ENCODE measurements at places on chromosomes 7 and 10.

DNA sequence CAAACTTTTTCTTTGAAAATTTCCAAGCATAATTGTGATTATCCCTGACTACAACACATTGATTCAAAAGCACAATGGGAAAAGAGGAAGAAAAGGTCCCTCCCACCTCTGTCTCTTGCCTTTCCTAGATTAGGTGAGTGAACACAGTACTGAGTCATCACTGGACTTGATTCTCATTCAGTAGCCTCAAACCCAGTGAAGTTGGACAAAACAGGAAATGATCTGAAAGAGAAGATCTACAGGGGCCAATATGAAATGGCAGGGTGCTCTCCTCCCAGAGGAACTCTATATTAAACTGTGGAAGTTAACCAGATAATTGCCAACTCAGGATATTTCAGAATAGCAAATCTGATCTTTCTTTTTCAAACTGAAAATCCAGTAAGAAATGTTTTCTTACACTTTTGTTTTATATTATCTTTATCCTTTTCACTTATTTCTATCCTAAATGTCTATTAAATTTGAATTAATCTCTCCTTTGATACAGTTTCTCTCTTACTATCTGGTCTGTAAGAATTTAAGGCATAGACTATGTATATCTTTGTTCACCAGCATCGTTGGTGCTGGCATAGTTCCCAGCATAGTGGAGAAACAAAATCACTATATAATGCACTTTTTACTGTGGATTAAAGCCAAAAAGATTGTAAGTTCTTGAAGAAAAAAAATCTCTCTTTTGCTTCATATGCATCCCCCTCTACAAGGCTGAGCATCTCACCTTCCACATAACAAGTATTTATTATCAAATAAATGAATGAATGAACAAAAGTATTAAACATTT is 41.4 kb upstream of the IKZF1 start:
- no peak for DNase-seq

- no peak for DNase-seq
Measured at GRCh38 chr10:96964131-96964530, 132.0 kb downstream of the LCOR start.

DNA sequence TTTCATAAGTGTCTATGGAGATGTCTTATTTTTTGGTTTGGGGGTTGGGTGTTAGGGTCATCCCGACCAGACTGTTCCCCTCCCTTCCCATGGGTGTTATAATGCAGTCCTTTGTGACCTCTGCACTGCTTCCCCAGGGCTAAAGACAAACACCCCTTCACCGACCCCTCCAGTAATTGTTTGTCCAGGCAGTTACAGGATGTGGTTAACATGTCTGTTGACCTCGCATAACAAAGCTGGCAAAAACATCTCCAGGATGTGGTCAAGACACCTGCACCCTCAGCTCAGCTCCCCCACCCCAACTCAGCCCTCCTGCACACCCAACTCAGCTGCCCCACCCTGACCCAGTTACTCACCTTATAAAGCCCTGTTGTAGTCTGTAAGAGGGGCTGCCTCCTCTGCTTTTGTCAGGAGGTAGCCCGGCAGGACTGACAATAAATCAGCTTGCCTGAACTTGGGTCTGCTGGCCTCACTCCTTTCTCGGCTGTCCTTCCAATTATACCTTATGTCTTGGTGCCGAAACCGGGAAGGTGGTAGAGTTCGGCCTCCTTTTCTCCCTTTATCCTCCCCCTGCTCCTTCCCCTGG is 102.2 kb downstream of the ZNF92 start:
- no peak for DNase-seq

GRCh38 chr7:47887016-47887640 is 61.1 kb downstream of the PKD1L1 start:
- DNase-seq: no peak

GRCh38 chr10:133241501-133242205 is 4.0 kb downstream of the VENTX start:
- DNase-seq: no peak

DNA sequence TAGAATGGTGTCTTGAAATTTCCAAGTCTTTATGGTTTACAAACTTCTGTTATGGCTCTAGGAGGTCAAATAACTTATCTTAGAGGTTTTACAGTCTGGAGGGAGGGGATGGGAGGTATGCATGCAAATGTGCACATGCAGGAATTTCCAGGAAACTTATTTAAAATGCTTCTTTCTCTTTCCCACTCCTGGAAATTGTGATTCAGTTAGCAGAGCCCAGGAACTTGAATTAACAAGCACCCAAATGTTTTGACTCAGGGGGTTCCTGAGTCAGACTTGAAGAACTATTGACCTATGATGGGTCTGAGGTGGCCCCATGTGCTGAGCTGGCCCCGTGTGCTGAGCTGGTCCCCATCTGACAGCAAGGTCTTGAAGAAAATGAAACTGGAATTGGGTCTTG is 669.4 kb downstream of the INHBA start:
- DNase-seq: no peak

DNA sequence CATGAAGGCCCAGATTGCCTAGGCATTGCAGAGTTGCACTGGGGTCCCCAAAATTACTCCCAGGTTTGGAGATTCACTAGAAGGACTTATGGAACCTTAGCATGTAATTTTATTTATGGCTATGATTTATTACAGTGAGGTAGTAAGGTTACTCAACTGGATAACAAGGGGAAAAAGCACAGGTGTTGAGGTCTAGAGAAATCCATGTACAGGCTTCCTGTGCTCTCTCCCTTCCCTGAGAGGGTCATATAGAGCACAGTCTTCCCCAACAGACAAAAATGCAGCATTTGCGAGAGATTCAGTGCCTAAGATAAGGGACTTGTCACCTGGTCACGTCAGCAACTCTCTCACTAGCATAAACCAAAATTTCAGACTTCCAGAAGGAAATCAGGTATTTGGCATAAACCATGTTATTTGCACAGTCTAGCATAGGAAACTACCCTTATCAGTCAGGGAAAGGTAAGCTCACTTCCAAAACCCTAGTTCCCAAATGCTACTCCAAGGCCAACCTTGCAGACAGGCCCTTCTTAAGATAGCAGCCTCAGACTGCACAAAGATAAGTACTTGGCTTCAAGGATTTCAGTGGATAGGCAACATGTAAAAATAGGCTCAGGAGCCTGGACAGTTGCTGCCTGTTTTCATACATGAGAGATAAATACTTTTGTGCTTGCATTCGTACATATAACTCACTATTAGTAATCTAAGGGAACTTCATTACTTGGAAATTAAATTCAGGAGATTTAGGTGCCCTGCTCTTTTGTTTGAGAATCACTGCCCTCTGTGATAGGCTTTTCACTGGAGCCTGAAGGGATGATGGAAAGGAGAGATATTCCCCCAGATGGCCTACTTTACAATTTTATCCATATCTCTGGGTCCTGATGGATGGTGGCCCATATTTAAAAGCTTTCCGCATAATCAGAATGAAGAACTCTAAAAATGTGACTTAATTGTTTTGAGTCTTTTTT is 378.4 kb upstream of the LRGUK start:
- DNase-seq: no peak

- DNase-seq: no peak
Measured at GRCh38 chr10:88899886-88900285, 19.8 kb downstream of the STAMBPL1 start.

DNA sequence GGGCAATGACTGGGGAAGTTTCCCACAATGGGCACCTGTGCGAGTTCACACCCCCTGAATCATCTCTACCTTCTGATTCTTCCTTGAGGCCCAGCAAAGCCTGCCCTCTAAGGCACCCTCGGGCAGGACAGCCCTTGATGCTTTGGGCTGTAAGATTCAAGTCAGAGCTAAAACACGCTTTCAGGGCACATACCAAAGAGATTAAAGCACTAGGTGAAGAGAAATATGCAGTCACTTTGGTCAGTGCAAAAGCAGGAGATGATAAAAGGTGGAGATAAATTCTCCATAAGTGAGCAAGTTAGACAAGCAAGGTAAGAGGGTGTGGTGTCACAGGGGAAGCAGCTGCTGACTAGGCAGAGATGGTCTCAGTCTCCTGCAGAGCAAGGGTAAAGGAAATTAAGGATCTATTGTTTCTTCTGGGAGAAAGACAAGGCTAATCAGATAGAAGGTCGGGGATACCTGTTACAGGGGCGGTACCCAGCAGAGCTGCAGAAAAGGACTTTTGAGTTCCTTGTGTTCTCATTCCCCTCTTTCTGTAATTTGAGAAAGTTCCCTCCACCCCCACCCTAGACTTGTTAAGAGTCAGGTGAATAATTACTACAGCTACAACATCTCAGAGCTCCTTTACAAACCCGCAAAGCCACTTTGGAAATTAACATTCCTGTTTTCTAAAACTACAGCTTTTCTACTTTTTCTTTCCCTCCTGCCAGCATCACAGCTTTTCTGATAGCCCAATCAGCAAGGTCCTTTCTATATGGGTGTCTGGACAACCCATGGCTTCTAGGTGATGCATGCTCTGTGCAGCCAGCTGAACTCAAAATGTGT is 26.4 kb downstream of the PDLIM1 start:
- no peak for DNase-seq

GRCh38 chr7:139118234-139118804 is 8.8 kb upstream of the ZC3HAV1 start:
- no peak for DNase-seq

- DNase-seq: no peak
Measured at GRCh38 chr7:146136357-146136875, 19.8 kb downstream of the CNTNAP2 start.

DNA sequence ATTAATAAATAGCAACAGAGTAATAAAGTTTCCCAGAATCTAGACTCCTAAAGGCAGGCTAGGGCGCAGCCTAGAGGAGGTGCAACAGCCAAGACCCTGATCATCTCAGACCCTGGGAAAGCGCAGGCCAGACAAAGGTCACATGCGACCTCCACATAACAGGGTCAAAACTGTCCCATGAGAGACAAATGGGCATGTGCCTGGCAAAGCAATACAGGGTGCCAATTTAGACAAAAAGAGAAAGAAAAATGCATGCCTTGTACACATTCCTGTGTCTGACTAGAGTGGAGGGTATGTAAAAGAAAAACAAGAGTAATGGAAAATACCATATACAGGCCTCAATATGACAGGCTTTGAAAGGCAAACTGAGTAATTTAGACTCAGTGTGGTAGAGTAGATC is 22.2 kb downstream of the MPP7 start:
- no peak for DNase-seq

DNA sequence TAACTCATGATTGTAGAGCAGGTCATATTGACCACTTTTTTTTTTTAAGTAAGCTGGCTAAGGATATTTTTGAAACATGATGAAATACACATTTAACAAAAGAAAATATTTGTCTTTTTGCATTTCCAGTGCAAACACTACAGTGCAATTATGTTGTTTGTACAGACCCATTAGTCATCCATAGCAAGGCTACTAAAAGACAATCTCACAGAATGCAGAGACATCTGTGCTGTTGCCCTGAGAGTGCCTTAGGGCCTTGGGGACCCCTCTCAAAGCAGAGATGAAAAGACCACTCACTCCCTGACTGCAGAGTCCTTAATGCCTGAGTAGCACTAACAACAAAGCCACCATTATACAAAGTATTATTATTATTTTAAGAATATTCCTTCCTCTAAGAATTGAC is 104.5 kb downstream of the NRCAM start:
- no peak for DNase-seq

DNA sequence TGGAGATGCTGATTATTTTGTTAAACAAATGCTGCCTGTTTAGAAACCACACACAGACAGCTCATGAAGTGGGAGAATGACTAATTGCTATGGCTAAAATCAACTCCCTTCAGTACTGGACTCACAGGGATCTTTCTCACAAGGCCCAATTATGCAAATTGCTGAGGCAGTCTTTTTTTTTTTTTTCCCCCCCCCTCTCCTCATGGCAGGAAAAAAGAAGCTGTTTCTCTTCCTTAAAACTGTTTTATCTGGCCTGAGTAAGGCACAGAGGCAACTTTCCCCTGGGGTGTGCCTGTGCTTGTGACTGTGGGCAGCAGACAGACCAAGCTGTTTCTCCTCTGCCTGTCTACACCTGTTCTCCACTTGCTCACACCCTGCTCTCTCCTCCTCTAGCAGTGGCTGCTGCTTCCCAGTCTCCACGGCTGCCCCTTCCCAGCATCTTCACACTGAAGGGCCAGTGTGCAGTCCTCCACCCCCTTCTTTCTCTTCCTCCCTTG is 65.4 kb upstream of the STEAP1B start:
- DNase-seq: no peak

GRCh38 chr10:130048081-130048480 is 62.5 kb downstream of the C10orf143 start:
- DNase-seq: no peak

DNA sequence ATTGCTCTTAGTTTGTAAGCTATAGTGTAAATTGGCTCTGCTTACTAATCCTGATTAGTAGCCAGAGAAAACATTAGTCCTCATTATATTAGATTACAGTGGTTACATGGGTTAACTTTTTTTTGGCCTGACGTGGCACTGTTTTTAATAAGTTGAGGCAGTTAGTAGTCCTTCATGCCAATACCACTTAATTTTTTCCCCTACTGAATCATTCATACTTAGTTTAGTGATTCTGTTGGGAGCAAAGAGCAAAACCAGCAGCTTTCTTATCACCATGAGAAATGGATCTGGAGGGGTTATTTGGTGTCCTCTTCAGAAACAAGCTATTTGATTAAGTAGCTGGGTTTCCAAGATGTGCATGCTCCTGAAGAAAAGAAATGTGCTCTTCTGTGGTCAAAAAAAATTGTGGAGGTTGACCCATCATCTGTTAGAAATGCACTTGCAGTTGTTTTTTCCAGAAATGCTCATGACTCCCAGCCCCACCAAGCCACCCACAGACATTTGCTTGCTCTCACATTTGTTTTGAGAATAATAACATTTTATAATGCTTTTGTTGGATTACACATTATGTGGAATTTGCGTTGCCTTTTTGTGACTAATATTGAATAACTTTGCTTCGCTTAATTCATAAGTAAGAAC is 258.5 kb downstream of the HDAC9 start:
- no peak for DNase-seq
